ENCODE measurements at places on chromosomes 1 and 21. TPM values are rescaled to one million over a fixed set of nuclear protein-coding genes. Genes with fewer than 3 reads are reported as not detected.

- H3K4me3 ChIP-seq = no peak overlapping the region
- no peak overlapping the region for H3K27ac ChIP-seq
- peaks cover 33% of the 10 kb centered on the region for H3K36me3 ChIP-seq
- H3K27me3 ChIP-seq = no peaks in the 10 kb centered on the region
These were observed 43.5 kb downstream of the CDC42 start for GRCh38 chr1:22096036-22096435.

DNA sequence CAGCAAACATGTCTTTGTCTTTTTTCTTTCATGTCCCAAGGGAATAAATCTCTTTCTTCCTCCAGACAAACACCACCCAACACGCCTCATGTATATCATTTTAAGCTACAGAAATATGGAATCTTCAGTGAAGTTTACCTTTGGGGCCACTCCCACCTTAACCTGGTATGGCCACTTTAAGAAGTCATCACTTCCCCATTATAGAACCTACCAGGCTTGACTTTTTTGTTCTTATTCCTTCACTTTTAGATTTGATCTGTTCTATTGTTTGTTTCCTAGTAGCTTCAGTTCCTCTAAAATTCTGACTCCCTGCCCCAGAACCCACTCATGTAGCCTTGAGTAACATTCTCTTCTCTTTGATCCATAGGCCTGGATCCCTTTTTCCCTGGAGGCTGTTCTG lies 226.3 kb downstream of the HLX start:
- no peak overlapping the region for H3K27ac ChIP-seq
- no peak overlapping the region for H3K4me3 ChIP-seq
- DNase-seq = no peak
- H3K36me3 ChIP-seq = no peaks in the 10 kb centered on the region

GRCh38 chr1:153119491-153119971 lies 6.2 kb upstream of the SPRR2F start:
- no peak overlapping the region for H3K27ac ChIP-seq
- peaks cover 4% of the 10 kb centered on the region for H3K27me3 ChIP-seq
- no peaks in the 10 kb centered on the region for H3K4me1 ChIP-seq
- H3K36me3 ChIP-seq = no peaks in the 10 kb centered on the region
- DNase-seq = no peak

GRCh38 chr21:44572959-44573583 lies 458 bp upstream of the KRTAP10-4 start:
- no peak overlapping the region for H3K27ac ChIP-seq
- H3K4me3 ChIP-seq = no peak overlapping the region
- H3K27me3 ChIP-seq = no peaks in the 10 kb centered on the region
- no peaks in the 10 kb centered on the region for H3K4me1 ChIP-seq

DNA sequence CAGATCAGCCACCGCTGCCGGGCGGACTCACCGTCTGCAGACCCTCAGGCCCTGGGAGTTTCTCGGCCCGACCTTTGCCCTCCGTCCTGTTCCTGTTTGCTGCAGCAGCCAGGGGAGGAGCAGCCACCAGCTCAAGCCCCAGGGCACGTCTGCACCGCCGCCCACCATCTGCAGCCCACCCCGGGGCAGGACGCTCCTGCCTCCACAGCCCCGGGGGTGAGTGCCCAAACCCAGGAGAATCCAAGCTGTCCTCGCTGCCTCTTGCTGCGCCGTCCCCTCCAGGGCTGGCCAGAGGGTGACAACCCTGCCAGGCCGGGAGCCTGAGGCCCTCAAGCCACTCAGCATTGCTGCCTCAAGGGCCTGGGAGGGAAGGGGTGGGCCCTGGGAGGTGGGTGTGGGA lies 1.2 kb upstream of the SLC25A34 start:
- H3K27ac ChIP-seq = no peak overlapping the region
- no peaks in the 10 kb centered on the region for H3K27me3 ChIP-seq
- DNase-seq = no peak

GRCh38 chr21:33762803-33763581 lies 120.7 kb downstream of the ITSN1 start:
- no peaks in the 10 kb centered on the region for H3K4me1 ChIP-seq
- H3K27ac ChIP-seq = no peak overlapping the region
- no peak overlapping the region for H3K4me3 ChIP-seq
- no peaks in the 10 kb centered on the region for H3K36me3 ChIP-seq

DNA sequence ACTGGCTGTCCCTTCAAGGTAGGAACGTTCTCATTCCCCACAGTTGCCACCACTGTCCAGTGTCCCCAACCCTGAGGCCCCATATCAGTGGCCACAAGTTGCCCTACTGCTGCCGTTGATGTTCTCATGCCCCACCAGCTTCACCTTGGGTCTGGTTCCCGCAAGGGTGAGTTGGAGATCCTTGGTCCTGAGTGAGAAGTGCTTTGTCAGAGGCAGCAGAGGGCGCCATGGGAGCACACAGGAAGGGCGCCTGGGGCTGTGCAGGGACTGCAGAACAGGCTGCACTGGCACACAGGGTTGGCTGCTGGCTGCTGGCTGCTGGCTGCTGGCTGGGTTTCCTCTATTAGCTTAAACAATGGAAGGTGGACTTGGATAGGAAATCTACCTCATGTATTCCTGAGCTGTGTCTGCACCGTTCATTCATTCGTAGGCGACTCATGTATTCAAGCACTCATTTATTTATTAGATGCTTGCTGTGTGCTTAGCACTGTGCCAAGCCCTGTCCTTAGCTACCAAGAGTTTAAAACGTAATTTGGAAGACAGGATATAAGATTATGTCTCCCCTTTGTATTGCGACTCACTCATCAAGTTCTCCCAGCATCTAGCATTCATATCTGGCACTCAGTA lies 2.1 kb upstream of the S100A9 start:
- no peak for DNase-seq
- no peaks in the 10 kb centered on the region for H3K27me3 ChIP-seq
- H3K27ac ChIP-seq = no peak overlapping the region
- H3K4me1 ChIP-seq = peaks cover 13% of the 10 kb centered on the region

DNA sequence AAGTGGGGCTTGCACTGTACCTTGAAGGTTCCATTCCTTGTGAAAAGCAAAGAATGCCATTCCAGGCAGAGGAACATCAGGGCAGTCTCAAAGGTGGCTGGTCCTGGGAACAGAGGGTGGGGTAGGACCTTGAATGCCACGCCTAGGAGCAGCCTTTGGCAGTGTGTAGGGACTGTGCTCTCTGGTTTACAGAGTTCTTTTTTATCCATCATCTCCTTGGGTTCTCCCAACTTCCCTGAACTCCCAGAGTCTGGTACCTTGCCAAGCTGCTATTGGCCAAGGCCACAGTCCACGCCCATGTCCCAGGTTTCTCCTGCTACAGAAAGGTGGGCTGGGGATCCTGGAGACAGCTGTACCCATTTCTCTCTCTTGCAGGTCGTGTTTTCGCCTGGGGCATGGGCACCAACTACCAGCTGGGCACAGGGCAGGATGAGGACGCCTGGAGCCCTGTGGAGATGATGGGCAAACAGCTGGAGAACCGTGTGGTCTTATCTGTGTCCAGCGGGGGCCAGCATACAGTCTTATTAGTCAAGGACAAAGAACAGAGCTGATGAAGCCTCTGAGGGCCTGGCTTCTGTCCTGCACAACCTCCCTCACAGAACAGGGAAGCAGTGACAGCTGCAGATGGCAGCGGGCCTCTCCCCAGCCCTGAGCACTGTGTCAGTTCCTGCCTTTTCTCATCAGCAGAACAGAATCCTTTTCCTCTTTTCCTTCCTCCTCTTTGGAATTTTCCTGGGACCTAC lies 15.3 kb upstream of the TRNAU1AP start:
- no peaks in the 10 kb centered on the region for H3K27me3 ChIP-seq
- no peaks in the 10 kb centered on the region for H3K4me1 ChIP-seq
- no peak for DNase-seq
- H3K36me3 ChIP-seq = peaks cover 15% of the 10 kb centered on the region

DNA sequence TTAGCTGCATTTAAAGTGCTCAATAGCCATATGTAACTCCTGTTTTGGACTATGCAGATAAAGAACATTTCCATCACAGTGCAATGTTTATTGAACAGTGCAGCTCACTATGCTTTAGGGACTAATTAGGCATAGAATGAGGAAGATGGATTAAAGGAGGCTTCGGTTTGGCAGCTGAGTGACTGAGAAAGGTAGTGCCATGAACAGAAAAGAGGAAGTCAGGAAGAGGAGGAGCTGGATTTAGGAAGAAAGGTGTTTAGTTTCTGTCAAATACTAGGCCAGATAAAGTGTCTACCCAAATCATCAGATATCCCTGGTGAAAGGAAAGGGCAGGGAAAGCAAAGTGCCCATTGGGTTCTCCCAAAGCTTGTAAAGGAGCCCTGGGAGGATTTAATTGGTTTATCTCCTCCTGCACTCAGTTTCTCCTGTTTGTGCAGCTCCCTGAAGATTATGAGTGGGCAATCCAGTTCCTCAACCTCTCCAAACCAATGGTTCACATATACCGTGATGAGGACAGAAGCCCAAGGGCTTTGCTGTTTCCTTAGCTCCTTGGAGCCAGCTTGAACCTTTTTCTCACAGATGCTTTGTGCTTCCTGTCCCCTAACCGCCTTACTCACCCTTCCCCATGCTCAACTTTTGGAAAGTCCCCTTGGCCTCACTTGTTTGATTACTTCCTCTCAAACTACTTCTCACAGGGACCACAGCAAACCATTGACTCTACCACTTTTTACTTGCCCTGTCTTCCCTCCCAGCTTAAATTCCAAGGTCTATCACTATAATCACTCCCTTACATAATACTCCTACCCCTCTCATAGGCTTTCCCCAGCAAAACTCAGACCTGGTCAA lies 3.5 kb upstream of the RAP1A start:
- DNase-seq = peak; percentile 47
- H3K27ac ChIP-seq = no peak overlapping the region
- H3K4me3 ChIP-seq = peak overlapping the region; percentile 25
- H3K4me1 ChIP-seq = peaks cover 47% of the 10 kb centered on the region
- H3K27me3 ChIP-seq = no peaks in the 10 kb centered on the region

The PHF13 gene
- total RNA-seq = 12.5 TPM

The SLC44A5 gene
- total RNA-seq = 0.29 TPM

The SPRR2E gene
- not detected for total RNA-seq

The ZYG11A gene
- total RNA-seq = 0.07 TPM

Data from CD8-positive, alpha-beta memory T cell (primary cell).